ENCODE measurements at places on chromosomes 5 and 9. TPM values are rescaled to one million over a fixed set of nuclear protein-coding genes. Genes with fewer than 3 reads are reported as not detected.

Gene SHC3
- 0.26 TPM for total RNA-seq

Gene ANKRD18A
- not detected for total RNA-seq

Gene NUTM2F
- not detected for total RNA-seq

Gene RANBP3L
- total RNA-seq, result 0.76 TPM

Gene PITX1
- total RNA-seq, result 175 TPM

Gene XRCC4
- 12.8 TPM for total RNA-seq

Gene BTNL3
- not detected for total RNA-seq

Gene ZDHHC11B
- total RNA-seq, result under 0.01 TPM

Gene SERINC5
- 25.1 TPM for total RNA-seq

Gene TSLP
- 0.65 TPM for total RNA-seq

Gene ASPN
- 17.0 TPM for total RNA-seq

Gene RPL35
- 1,442 TPM for total RNA-seq

Gene TAF11L5
- total RNA-seq, result not detected

Gene NME5
- total RNA-seq, result 11.1 TPM

Gene IGFBPL1
- not detected for total RNA-seq

Gene CNTNAP3
- 0.39 TPM for total RNA-seq

Gene NR6A1
- 0.26 TPM for total RNA-seq

Gene PTTG1
- total RNA-seq, result 111 TPM

Gene ABCA2
- total RNA-seq, result 16.3 TPM

Gene SVEP1
- total RNA-seq, result 89.5 TPM

Gene CMYA5
- total RNA-seq, result 6.1 TPM

Gene SLC12A2
- 37.6 TPM for total RNA-seq

Gene EIF4E1B
- not detected for total RNA-seq

Gene OTP
- total RNA-seq, result not detected

Gene DMRT3
- total RNA-seq, result not detected

Gene PCAT7
- 0.13 TPM for total RNA-seq

Gene FBP2
- not detected for total RNA-seq

Gene ADAMTS19
- total RNA-seq, result not detected

Gene ATP10B
- not detected for total RNA-seq

Gene FGF18
- total RNA-seq, result 2.7 TPM

Gene OTULINL
- 0.22 TPM for total RNA-seq

Gene LHX3
- not detected for total RNA-seq

Gene CYLC2
- not detected for total RNA-seq

Gene FAM78A
- 0.54 TPM for total RNA-seq

Gene OR2V1
- total RNA-seq, result not detected

Gene LCN2
- not detected for total RNA-seq

Gene SPINK7
- total RNA-seq, result not detected

Gene CNTFR
- total RNA-seq, result not detected
